Activated CD8-positive, alpha-beta T cell treated with anti-CD3 and anti-CD28 coated beads, Interleukin-2, amount 10 ng/mL, durations not matched to agents 7 days and 5 days (primary cell): ENCODE measurements at places on chromosomes 12 and 14. TPM values are rescaled to one million over a fixed set of nuclear protein-coding genes. Genes with fewer than 3 reads are reported as not detected.

SMIM41 gene
- total RNA-seq, result not detected

- DNase-seq, result no peak
These were observed 8.9 kb downstream of the ATG2B start for GRCh38 chr14:96354246-96354645.

GPR137C gene
- total RNA-seq, result 0.73 TPM

GRCh38 chr14:33250963-33251362 lies 312.3 kb downstream of the NPAS3 start:
- DNase-seq, result no peak

DNA sequence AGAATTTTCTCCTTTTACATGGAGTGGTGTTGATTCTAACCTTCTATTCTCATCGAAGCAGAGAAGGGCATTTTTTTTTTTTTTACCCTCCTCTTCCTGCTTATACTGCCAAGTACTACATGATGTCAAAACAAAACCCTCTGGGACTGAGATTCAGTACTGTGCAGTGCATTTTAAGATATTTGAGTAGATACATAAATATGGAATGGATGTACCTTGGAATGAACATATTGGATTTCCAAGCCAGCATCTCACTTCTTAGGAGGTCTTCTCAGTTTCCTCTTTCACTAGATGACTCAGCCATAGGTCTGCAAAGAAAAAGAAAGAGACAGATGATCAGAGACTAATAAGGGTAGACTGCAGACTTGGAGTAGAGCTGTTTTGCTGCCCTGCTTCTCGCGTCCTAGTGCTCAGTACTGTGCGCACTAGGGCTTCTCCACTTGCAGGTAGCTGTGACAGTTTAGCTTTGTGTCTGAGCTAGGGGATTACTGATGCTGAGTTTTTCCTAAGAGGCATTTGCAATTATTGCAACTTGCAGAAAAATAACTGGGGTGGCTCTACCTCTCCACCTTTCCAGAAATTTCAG lies 20.4 kb downstream of the TPH2 start:
- no peak for DNase-seq

DNA sequence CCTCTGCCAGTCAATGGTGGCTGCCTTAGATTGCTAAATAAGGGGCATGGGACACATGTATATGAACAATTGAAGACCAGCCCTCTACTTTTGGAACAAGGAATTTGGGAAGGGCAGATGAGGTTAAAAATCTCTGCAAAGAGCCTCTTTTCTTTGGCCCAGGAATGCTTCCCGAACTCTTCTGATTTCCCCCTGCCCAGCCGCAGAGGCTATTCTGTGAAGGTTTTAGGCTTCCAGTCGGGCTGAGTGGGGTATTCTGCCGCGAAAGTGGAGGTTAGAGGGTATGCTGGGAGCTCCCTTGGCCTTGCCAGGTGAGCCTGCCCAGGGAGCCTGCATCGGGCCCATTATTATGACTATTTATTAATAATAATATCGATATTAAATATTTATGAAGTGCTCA lies 1.2 kb downstream of the POU6F1 start:
- DNase-seq, result no peak

DNA sequence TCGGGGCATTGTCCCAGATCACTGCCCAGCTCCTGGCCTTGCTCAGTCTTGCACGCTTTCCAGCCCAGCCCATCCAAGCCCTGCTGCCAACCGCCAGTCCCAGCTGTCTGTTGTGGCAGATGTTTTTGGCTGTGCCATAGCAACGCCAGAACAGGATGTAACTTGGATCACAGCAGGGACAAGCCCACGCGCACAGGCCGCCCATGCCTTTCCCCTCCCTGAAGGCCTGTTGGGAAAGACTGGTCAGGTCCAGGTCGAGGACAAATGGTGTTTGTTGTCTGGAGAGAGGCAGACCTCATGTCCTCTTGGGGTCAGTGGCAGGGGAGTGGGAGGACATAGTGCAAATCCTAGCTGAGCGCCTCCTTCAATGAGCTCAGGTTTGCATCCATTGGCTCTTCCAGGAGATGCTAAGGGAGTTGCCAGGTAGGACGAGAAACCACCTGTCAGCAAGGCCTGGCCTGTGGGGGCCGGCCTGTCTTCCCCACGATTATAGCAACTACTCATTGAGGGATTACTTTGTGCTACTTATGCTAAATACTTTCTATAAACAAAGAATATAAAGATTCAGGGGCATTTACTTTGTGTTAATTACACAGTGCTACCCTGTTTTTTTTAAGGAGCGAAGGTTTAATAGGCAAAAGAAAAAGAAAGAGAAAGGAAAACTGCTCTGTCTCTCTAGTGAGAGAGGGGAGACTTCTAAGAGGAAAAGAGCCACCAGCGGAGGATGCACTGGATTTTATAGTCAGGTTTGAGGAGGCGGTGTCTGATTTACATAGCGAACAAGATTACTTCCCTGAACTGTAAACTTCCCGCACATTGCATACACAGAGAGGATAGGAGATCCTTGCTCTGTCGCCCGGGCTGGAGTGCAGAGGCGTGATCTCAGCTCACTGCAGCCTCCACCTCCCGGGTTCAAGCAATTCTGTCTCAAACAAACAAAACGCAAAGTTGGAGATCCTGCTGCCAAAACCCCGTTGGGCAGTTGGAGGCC lies 42.8 kb upstream of the CORO1C start:
- no peak for DNase-seq

HSPB8 gene
- total RNA-seq, result not detected

- peak; percentile 47 for DNase-seq
These were observed 280.0 kb upstream of the CRY1 start for GRCh38 chr12:107373238-107373809.

DNA sequence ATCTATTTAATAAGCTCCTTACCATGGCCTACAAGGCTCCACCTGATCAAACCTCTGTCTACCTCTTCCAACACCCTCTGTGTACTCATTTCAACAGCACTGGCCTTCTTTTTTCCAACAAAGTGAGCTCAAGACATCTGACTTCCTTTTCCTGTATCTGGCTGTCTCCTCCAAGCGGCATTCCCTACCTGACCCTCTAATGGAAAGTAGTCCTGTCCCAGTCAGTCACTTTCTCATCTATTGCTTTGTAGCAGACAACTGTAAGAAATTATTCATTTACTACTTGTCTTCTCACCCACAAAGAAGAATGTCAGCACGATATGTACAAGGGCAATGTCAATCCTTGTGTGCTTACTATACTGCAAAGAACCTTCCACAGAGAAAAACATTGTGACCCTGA lies 149.6 kb downstream of the MED13L start:
- DNase-seq, result no peak

GON7 gene
- 24.6 TPM for total RNA-seq

KRT6A gene
- not detected for total RNA-seq

- no peak for DNase-seq
These were observed 585.6 kb downstream of the GALC start for GRCh38 chr14:87407344-87407743.

OVCH1 gene
- total RNA-seq, result not detected

DNA sequence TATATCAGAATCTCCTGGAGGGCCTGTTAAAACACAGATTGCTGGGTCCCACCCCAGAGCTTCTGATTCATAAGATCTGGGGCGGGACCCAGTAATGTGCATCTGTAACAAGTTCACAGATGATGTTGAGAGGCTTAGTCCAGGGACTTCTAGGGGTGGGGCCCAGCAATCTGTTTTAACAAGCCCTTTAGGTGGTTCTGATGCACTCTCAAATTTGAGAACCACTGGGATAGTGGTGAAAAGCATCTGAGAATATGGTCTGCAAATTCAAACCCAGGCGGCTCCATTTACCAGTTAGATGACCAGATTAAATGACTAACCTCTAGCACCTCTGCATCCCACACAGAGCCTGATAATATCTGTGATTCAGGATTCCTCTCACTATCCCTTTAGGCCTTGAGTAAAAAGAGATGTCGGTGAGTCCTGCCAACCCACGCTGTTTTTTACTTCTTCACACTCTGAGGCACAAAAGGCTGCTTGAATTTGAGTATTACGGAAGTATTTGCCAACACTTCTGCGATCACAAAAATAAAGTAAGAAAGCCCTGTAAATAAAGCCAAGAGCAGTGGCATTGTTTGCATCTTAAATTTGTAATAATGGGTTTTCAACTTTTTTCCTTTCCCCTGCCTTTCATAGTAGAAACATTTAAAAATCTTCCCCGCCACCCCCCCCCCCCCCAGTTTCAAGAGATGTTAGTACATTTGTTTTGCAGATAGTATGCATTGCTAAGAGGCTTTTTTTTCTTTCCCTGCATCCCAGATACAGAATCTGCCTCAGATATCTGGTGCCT lies 1.8 kb upstream of the FRS2 start:
- no peak for DNase-seq

DNA sequence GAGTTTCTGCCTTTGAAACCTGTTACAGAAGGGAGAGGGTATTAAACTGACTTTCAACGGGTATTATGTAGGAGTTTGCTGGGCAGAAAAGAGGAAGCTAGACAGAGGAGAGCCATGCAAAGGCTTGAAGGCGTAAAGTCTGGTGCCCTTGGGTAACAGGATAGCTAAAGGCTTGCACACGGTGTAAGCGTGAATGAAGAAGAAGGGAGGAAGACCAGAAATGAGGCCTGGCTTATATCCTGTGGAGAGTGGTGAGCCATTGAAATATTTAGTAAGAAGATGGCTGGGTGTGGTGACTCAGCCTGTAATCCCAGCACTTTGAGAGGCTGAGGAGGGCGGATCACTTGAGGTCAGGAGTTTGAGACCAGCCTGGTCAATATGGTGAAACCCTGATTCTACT lies 22.6 kb downstream of the SUDS3 start:
- DNase-seq, result no peak

DNA sequence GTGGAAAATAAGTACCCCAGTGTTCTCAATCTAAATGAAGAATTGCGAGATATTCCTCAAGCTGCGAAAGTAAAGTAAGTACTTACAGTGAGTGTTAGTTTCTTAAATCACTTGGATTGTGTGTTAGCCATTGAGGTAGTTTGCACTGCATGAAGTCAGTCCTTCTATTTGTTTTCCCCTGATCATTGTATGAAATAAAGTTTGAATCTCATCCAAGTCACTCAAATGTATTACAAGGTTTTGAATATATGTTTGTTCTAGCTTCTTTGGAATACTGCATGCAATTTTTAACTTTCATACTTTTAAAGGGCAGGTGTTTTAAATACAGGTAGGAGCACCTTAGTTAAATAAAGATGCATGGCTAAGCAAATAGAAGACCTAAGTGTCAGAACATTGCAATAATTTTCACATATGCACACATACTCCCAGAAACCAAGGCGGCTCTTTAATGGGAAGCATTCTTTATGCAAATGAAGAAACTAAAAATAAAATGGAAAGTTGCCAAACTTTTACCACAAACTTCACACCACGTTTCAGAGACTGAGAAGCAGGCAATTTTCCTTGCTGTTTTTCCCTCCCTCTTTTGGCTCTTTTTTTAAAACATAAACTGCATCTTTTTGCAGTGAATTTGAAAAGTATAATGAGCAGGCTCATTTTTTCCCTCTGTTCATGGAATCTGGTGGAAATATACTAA lies 105.6 kb downstream of the GPR135 start:
- no peak for DNase-seq

DNA sequence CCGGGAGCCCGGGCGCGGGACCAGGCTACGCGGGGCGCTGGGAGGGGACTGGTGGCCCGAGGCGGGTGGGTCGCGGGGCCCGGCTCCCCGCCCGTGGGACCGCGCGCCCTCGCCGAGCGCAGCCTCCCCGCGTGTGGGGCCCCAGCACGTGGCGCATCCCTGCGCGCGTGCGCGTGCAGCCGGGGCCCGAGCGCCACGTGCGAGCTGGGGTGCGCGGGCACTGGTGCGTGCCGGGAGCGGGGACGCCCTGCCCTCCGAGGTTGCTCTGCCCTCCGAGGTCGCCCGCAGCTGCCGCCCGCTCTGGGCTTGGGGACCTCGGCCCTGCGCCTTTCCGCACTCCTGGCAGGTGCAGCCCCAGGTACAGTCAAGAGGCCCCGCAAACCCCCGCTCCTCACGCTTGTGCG lies 365 bp upstream of the CCDC88C start:
- DNase-seq, result peak; percentile 64

- DNase-seq, result no peak
These were observed 81.7 kb downstream of the IFNG-AS1 start for GRCh38 chr12:68070957-68071356.

GRCh38 chr12:104219908-104220404 lies 4.4 kb downstream of the TXNRD1 start:
- DNase-seq, result peak; percentile 74

RASAL1 gene
- total RNA-seq, result 0.26 TPM

FSCB gene
- not detected for total RNA-seq

TAS2R42 gene
- total RNA-seq, result not detected
